ENCODE measurements at places on chromosomes 3 and 15. TPM values are rescaled to one million over a fixed set of nuclear protein-coding genes. Genes with fewer than 3 reads are reported as not detected.

- H3K4me1 ChIP-seq = peaks cover 7% of the 10 kb centered on the region
- H3K27ac ChIP-seq = no peak overlapping the region
- no peak overlapping the region for H3K4me3 ChIP-seq
- no peak for DNase-seq
- H3K27me3 ChIP-seq = no peaks in the 10 kb centered on the region
Observed at GRCh38 chr3:169759256-169759655, 5.6 kb downstream of the TERC start.

Gene ADAMTS17
- total RNA-seq = 26.0 TPM

Gene DNAH12
- total RNA-seq = 0.99 TPM

Gene CD86
- 2.9 TPM for total RNA-seq

DNA sequence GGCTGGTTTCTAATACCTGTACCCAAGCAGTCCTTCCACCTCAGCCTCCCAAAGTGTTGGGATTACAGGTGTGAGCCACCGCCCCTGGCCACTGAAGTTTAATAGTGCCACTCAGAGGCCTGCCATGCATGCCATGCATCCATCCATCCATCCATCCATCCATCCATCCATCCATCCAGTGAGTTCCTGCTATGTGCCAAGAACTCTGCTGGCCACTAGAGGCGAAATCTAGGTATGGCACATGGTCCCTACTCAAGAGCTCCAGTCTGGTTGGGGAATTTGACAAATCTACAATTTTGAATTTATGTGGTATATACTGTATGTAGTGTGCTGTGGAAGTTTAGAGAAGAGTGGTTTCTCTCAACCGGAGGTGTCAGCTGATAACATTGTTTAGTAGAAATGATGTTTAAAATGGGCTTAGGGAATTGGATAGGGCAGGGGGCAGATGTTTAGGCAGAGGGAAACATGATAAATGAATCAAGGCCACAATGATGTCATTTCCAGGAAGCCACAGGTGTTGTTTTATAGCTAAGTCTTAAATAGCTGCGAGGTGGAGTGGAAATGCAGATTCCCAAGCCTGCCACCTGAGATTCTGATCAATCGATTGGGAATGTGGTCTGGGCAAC is 384.4 kb upstream of the C2CD4B start:
- H3K27me3 ChIP-seq = no peaks in the 10 kb centered on the region

DNA sequence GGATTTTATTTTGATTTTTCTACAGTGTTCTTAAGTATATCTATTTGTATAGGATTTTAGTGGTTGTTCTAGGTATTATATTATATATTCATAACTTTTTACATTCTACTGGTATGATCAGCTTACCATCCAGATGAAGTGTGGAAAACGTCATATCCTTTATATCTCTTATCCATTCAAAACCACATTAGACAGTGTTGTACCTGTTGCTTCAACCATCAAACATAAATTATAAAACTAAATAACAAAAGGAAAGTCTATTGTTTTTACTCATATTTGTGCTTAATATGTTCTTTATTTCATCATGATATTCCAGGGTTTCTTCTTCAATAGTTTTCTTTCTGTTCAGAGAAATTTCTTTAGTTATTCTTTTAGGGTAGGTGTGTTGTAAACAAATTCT is 191.4 kb downstream of the RPLP1 start:
- no peak overlapping the region for H3K4me3 ChIP-seq
- DNase-seq = no peak
- no peaks in the 10 kb centered on the region for H3K27me3 ChIP-seq
- no peaks in the 10 kb centered on the region for H3K36me3 ChIP-seq
- no peak overlapping the region for H3K27ac ChIP-seq

Gene UBR1
- 18.5 TPM for total RNA-seq

GRCh38 chr3:139111392-139112229 is 66.9 kb upstream of the PRR23C start:
- H3K27me3 ChIP-seq = no peaks in the 10 kb centered on the region
- no peaks in the 10 kb centered on the region for H3K36me3 ChIP-seq
- H3K27ac ChIP-seq = no peak overlapping the region
- DNase-seq = peak; percentile 67

DNA sequence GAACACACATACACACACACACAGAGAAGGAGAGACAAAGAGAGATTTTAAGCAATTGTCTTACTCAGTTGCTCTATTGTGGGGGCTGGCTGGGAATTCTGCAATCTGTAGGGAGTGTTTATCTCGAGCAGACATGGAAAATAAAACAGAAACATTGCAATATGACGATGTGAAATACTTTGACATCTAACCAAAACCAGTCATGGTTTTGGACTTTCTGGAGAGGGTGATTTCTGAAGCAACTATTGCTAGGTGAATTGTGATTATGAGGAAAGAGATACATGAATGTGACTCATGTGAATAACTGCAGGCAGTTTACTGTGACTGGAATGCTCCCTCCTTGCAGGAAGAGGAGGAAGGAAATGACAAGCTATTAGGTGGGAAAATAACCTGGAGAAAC is 12.3 kb upstream of the PHLDB2 start:
- DNase-seq = no peak
- H3K4me3 ChIP-seq = no peak overlapping the region
- no peak overlapping the region for H3K27ac ChIP-seq

DNA sequence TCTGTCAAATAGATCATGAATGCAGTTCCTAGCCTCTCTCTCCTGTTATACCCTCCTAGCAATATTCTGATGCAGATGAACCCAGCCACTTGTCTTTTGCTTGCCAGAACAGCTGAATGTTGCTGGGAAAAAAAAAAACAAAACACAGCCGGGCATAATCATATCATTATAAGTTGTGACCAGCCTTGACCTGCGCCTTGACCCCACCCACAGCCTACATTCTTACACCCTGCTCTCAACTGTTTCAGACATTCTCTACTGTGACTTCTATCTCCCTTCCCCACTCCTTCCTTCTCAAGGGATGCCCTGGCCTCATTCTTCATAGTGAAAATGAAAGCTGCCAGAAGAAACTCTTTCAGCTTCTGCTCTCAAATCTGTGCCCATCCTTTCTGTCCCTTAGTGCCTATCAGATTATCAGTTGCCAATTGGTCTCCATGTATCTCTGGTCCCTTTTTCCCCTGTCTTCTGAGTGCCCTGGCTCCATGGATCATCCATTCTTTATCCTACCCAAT is 389.1 kb upstream of the TPRG1 start:
- peaks cover 35% of the 10 kb centered on the region for H3K4me1 ChIP-seq
- no peaks in the 10 kb centered on the region for H3K27me3 ChIP-seq
- H3K4me3 ChIP-seq = no peak overlapping the region
- H3K27ac ChIP-seq = no peak overlapping the region
- no peak for DNase-seq

DNA sequence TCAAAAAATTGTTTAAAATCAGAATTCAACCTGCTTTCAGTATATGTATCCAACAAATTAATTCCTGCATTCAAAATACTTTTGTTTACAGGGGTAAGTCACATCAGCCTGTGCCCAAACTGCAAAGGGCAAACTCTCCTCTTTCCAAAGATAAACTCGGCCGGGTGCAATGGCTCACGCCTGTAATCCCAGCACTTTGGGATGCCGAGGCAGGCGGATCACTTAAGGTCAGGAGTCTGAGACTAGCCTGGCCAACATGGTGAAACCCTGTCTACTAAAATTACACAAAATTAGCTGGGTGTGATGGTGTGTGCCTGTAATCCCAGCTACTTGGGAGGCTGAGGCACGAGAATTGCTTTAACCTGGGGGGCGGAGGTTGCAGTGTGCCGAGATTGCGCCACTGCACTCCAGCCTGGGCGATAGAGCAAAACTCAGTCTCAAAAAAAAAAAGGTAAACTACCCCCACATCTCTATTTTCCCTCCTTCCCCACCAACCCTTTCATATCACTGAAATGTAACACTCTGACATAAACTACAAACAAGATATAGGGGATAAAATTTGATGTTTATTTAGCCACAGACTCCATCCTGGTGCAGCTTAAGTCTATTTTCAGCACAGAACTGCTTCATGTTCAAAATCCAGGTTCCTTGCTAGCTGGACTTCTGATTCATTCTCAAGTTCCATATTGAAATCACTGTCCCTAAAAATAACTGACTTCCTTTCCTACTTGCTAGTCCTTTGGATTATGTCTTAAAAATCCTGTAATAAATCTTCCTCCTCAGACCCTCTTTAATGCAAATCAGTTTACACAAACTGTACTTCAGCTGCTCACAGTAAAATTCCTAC is 15.4 kb downstream of the UBP1 start:
- no peak overlapping the region for H3K4me3 ChIP-seq
- no peaks in the 10 kb centered on the region for H3K27me3 ChIP-seq
- H3K36me3 ChIP-seq = no peaks in the 10 kb centered on the region
- no peak overlapping the region for H3K27ac ChIP-seq
- DNase-seq = no peak

Gene ENTPD3
- 17.1 TPM for total RNA-seq

Gene FSIP1
- total RNA-seq = not detected

Gene GOLGA8R
- 6.2 TPM for total RNA-seq

DNA sequence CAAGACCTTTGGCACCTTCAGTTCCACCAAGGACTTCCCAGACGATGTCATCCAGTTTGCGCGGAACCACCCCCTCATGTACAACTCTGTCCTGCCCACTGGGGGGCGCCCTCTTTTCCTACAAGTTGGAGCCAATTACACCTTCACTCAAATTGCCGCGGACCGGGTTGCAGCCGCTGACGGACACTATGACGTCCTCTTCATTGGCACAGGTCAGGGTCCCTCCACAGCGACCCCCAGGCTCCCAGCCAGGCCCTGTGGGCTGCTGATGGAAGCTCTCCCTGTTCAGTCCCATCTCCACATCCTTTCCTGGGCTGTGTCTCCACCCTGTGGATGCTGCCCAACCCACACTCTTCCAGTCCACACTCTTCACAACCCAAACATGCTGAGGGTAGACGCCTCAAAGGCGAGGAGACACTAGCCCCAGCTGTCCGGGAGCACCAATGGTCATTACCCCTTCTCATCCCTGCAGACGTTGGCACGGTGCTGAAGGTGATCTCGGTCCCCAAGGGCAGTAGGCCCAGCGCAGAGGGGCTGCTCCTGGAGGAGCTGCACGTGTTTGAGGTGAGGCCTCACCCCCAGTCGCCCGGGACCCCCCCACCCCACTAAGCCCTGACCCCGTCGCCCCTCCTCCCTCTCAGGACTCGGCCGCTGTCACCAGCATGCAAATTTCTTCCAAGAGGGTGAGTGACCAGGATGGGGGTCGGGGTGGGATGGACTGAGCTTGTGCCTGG is 4.3 kb upstream of the LSMEM2 start:
- H3K4me3 ChIP-seq = no peak overlapping the region
- H3K27me3 ChIP-seq = no peaks in the 10 kb centered on the region
- H3K27ac ChIP-seq = peak overlapping the region; percentile 10
- DNase-seq = peak; percentile 71
- no peaks in the 10 kb centered on the region for H3K36me3 ChIP-seq

GRCh38 chr15:75067123-75067830 is 43.9 kb downstream of the PPCDC start:
- no peaks in the 10 kb centered on the region for H3K27me3 ChIP-seq
- DNase-seq = no peak
- H3K36me3 ChIP-seq = no peaks in the 10 kb centered on the region
- peaks cover 15% of the 10 kb centered on the region for H3K4me1 ChIP-seq

DNA sequence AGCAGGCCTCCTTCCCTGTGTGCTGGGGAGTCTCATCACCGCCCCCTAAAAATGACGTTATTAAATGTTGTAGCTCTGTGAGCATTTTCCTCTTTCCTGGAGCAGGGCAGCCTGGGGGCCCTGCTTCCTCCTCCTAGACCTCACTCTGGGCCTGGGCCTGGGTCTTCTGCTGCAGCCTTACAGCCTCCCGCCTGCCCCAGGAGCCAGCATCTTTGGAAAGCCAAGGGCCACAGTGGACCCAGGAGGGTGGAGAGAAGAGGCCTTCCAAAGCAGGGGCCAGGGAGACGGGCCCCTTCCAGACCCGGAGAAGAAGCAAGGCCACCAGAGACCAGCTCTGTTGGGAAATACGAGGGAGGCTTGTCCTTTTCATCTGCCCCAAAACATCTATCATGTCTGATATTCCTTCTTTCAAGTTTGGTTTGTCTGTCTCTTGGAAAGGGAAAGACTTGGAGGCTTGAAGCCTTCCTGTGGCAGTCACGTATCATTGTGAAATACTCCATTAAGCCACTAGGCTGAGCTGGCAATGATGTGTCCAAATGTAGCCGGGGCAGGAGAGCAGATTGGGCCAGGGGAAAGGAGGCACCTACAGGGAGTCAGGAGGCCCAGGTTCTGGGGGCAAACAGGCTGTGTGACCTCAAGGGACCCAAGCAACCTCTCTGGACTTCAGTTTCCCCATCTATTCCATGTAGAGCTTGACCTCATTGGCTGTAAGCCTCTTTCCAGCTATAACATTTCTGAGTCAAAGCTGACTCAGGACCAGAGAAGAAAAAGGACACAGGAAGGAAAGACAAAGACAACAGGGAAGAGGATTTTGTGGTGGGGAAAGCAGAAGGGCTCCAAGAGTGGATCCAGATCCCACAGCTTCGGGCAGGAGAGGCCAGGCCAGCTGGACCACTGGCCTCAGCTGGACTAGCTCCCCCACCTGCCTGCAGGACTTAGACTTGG is 31.1 kb downstream of the CYP11A1 start:
- no peaks in the 10 kb centered on the region for H3K4me1 ChIP-seq
- no peak overlapping the region for H3K4me3 ChIP-seq
- H3K27ac ChIP-seq = no peak overlapping the region
- no peaks in the 10 kb centered on the region for H3K27me3 ChIP-seq
- no peak for DNase-seq
- no peaks in the 10 kb centered on the region for H3K36me3 ChIP-seq

GRCh38 chr3:127299276-127299675 is 11.4 kb upstream of the PRR20G start:
- no peaks in the 10 kb centered on the region for H3K36me3 ChIP-seq
- no peaks in the 10 kb centered on the region for H3K27me3 ChIP-seq
- H3K4me1 ChIP-seq = peaks cover 4% of the 10 kb centered on the region
- DNase-seq = no peak
- no peak overlapping the region for H3K27ac ChIP-seq
- H3K4me3 ChIP-seq = no peak overlapping the region

Gene INSYN1
- 1.3 TPM for total RNA-seq

- no peaks in the 10 kb centered on the region for H3K36me3 ChIP-seq
- no peak for DNase-seq
- peaks cover 21% of the 10 kb centered on the region for H3K4me1 ChIP-seq
- H3K27ac ChIP-seq = no peak overlapping the region
Observed at GRCh38 chr15:63231706-63232105, 42.3 kb downstream of the RAB8B start.

GRCh38 chr3:130488288-130488687 is 28.7 kb upstream of the COL6A6 start:
- H3K4me1 ChIP-seq = peaks cover 22% of the 10 kb centered on the region
- no peak overlapping the region for H3K27ac ChIP-seq
- H3K27me3 ChIP-seq = no peaks in the 10 kb centered on the region
- DNase-seq = peak; percentile 10
- no peaks in the 10 kb centered on the region for H3K36me3 ChIP-seq

Gene EEF1AKMT4
- 3.4 TPM for total RNA-seq

Measured in body of pancreas (tissue), 4 donors.